ENCODE measurements at places on chromosomes 7 and 10.

- no peak for DNase-seq
These were observed 26.1 kb downstream of the ABCB1 start for GRCh38 chr7:87574630-87575029.

DNA sequence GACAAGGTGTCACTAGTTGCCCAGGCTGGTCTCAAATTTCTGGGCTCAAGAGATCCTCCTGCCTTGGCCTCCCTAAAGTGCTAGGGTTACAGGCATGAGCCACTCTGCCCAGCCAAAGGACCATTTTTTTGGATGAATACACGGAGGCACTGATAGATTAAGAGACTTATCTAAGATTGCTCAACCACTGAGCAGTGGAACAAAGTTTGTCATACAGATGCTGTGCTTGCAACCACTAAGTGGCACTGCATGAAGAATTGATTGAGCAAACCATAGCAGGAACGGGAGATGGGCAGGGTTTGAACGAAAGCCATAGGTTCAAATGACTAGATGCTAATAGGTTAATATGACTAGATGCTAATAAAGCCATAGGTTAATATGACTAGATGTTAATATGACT is 61.1 kb downstream of the EBLN1 start:
- DNase-seq = no peak

DNA sequence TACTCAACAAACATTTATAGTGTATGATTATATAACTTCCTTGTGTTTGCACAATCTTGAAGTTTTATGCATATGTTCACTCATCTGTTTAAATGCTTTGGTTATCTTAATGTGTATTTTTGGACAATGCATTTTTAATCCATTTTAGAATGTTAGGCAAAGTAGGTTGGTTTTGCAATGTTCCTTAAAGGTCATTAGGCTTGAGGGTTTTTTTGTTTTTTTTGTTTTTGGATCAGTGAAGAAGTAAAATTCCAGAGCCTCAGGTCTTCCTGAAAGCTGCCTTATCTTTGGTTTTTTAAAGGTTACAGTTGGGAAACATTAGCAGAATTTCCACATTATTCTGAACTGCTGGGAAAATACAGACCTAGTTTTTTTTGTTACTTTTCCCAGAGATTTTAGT is 12.8 kb downstream of the MDFIC start:
- no peak for DNase-seq

- no peak for DNase-seq
These were observed 63.4 kb downstream of the CAV1 start for GRCh38 chr7:116588225-116588624.

DNA sequence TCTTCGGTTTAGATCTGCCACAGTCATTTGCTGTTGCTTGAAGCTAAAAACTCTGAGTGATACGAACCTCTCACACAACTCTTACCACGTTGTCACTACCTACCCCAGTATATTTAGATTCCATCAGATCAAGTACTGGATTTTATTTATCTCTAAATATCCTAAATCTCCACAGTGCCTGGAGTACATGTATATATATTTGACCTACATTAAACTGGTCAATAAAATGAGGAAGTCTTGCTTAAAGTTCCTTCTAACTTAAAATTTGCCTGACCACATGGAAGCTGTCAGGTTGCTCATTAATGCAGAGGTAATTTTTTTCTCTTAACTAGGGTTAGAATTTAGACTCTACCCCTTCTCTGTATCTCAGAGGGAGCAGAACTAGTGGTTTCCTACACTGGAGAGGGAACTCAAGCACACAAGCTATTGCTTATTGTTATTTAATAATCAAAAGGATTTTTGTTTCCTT is 3.1 kb upstream of the MACC1 start:
- DNase-seq = no peak

GRCh38 chr10:86163522-86164173 is 202.9 kb downstream of the GRID1 start:
- DNase-seq = no peak

DNA sequence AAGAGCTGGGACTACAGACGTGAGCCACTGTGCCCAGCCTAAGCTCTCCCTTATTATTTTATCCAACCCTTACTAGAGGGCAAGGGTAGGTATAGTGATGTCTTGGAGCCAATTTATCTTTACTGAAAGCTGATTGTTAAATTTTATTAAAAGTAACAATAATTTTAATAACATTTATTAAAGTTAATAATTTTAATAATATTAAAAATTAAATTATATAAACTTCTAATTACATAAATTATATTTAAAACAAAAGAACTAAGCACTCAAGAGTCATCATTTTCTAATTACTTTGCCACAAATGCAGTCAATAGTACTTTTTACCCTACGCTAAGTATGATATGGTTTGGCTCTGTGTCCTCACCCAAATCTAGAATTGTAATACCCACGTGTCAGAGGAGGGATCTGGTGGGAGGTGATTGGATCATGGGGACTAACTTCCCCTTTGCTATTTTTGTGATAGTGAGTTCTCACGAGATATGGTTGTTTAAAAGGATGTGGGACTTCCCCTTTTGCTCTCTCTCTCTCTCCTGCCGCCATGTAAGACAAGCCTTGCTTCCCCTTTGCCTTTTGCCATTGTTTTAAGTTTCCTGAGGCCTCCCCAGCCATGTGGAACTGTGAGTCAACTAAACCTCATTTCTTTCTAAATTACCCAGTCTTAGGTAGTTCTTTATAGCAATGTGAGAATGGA is 58.4 kb upstream of the ETV1 start:
- DNase-seq = no peak

- no peak for DNase-seq
These were observed 421.5 kb upstream of the LRGUK start for GRCh38 chr7:133705596-133705995.

GRCh38 chr10:59033622-59034021 is 142.8 kb upstream of the PHYHIPL start:
- DNase-seq = no peak

GRCh38 chr10:18759575-18759974 is 100.3 kb downstream of the ARL5B start:
- DNase-seq = no peak

GRCh38 chr7:152887191-152887590 is 127.6 kb downstream of the ACTR3B start:
- DNase-seq = no peak

- DNase-seq = no peak
These were observed 57.6 kb downstream of the CNNM2 start for GRCh38 chr10:102975483-102976379.

DNA sequence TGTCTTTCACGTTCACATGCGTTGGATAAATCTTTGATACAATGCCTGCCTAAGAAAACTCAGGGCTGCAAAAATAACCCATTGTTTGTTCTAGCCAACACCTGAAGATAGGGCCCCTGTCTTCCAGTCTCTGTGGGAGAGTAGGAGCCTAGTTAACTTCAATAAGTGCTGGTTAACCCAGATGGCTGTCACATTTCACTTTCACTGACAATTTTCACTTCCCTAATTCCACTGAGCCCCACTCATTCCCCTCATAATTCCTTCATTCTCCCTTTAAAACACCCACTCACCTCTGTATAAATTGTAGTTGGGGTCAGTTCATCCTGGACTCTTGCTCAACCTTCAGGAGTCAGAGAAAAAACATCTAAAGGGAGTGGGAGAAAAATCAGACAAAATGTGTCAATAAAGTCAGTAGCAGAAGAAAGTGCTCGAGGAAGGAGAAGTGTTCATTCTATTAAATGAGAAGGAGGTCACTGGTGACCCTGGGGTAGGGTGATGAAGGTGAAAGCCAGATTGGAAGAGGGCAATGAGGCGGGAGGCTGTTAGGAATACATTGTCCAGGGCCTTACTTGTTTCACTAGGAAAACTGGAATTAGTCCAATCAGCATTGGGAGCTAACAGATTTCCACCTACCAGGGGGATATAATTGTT is 51.2 kb upstream of the ABI1 start:
- no peak for DNase-seq

GRCh38 chr10:71363936-71364335 is 32.8 kb upstream of the CDH23 start:
- DNase-seq = no peak

DNA sequence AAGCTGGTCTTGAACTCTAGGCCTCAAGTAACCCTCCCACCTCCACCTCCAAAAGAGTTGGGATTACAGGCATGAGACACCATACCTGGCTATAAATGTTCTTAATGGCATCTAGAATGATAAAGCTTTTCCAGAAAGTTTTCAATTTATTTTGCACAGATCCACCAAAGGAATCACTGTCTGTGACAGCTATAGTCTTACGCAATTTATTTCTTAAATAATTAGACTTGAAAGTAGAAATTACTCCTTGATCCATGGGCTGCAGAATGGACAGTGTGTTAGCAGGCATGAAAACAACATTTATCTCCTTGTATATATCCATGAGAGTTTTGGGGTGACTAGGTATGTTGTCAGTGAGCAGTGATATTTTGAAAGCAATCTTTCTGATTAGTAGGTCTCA is 33.8 kb downstream of the GALNT11 start:
- DNase-seq = no peak

- DNase-seq = no peak
These were observed 50.3 kb upstream of the MACC1 start for GRCh38 chr7:20267482-20267881.
